ENCODE measurements at places on chromosomes 7 and 10.

DNA sequence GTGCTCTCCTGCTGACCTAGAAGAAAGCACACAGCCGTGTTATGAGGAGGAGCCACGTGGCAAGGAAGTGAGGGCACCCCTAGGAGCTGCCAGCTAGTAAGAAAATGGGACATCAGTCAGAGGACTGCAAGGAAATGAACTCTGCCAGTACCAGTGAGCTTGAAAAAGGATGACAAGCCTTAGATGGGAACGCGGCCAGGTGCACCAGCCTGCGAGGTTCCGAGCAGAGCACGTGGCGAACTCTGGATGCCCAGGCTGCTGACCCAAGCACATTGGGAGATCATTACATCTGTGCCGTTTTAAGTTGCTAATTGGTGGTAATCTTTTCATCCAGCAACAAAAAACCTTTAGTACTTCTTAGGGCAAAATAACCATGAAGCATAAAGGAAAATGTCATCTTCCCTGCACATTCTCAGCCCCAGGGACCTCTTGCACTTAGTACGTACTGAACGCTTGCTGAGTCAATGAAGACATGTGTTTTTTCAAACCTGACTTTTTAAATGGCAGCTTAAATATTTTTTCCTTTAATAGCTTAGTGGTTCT is 69.4 kb downstream of the AMZ1 start:
- DNase-seq, result peak; percentile 17

GRCh38 chr7:119472408-119473038 is 800.5 kb upstream of the KCND2 start:
- no peak for DNase-seq

DNA sequence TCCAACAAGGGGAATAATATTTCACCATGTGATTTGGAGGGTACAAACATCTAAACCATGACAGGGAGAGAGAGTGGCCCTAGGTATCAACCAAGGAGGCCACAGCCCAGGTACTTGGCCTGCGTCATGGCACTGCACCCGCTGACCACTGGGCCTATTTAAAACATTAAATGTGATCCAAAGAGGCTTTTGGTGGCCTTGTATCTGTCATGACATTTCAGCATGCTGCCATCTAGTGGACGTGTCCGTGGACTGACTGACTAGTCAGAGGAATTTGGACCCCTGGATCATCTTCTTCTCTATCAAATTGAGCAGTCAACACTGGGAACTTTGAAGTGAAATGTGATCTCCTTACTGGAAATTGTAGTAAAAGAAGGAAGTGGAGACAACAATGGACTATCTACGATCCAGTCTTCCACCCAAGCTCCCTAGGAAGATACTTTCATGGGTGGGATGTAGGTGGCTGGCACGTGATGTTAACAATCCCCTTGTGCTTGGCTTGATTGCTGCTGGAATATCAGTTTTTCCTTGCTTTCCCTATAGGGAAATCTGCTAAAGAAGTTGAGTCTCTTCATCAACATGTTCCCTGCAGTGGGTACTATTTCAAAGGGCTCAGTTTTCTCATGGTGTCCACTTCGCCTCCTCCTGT is 24.6 kb upstream of the ITGA8 start:
- DNase-seq, result peak; percentile 47

DNA sequence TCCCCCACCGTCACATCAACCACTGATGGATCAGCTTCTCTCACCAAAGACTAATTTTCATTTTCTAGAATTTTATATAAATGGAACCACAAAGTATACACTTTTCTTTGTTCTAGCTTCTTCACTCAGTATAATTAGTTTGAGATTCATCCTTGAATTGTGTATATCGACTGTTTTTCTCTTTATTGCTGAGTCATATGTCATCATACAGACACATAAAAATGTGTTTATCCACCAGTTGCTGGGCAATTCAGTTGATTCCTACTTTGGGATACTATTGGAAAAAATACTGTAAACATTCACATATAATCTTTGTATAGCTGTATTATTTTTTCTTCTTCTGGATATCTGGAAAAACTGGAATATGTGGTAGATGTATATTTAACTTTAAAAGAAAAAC is 26.6 kb downstream of the PDK4 start:
- DNase-seq, result no peak

- no peak for DNase-seq
Measured at GRCh38 chr7:84069033-84069432, 125.6 kb downstream of the SEMA3A start.

DNA sequence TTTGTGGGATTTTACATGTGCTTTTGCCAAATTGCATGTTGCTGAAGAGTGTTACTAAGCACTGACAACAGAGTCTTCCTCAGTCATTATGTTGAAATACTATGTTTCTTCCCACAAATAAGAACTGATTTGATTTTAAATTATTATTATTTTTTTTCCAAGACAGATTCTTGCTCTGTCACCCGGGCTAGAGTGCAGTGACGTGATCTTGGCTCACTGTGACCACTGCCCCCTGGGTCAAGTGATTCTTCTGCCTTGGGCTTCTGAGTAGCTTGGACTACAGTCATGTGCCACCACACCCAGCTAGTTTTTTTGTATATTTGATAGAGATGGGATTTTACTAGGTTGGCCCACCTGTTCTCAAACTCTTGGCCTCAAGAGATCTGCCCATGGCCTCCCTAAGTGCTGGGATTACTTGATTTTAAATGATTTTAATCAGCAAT is 42.3 kb downstream of the MINPP1 start:
- DNase-seq, result no peak

DNA sequence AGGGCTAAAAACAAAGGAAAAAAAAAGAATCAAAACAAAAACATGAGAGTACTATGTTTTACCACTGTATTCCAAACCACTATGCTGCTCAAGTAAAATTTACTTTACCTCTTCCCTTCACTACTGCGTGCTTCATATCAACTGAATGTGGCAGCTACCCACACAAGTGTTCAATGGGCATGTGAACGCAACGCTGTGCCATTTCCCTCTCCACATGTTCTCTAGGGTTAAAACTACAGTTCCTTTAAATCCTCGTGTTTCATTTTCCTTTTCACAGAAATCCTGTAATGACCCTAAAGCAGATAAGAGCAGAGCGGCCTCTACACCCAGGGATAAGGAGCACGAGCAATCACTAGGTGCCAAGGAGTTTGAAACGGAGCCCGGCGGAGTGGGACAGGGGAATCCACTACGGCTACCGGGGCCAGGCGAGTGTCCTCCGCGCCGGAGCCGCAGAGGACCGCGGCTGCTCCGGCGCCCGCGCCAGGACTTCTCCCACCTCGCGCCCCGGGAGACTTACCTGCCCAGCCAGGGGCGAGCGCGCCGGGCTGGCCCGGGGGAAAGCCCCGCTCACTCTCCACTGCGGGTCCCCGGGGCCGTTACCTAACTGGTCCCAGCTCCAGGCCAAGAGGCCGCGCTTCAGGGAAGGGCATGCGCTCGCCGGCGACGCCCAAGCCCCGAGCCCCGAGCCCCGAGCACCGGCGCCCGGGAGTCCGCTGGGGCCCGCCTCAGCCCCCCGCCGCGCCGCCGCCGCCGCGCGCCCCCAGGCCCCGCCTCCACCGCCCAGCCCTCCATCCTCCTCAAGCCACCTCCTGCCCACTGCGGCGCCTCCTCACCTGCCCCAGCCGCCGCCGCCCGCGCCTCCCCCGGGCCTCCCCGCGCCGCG is 711 bp downstream of the NAMPT start:
- peak; percentile 63 for DNase-seq

DNA sequence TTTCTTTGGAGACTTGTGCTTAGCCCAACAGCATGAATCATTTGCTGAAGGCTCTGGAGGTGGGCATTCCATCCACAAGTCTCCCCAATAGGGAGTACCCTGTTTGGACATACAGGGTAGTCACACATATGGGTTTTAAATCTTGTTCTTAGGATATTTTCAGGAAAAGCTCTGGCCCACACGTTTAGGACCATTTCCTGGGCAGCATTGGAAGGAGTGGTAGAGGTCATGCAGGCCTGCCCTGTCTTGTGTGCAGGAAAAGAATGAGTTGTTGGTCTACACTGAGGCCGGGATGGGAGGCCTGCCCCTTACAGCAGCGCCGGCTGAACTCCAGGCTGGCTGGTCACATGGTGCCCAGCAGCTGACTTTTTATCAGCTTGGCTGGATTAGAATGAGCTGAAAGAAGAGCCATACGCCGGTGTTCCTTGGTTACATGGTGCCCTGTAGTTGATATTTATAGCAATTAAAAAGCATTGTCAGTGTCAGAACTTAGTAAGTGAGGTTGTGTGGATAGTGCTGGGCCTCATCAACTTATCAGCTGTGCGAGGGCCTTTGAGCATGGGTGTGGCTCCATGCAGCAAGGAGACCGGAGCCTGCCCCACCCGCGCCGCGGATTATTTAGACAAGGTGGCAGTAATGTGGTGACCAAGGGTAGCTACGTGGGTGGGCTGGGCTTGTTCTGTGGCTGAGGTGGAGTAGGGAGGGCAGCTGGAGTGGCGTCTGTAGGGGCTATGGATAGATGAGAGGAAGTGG is 28.6 kb downstream of the OGDH start:
- no peak for DNase-seq

GRCh38 chr7:75617634-75618234 is 121.0 kb downstream of the HIP1 start:
- DNase-seq, result peak; percentile 38

GRCh38 chr7:30888747-30889146 is 22.9 kb upstream of the AQP1 start:
- DNase-seq, result peak; percentile 17

- no peak for DNase-seq
Measured at GRCh38 chr10:59734014-59734462, 19.2 kb downstream of the MRLN start.

GRCh38 chr7:128154504-128154903 is 86.6 kb upstream of the LEP start:
- no peak for DNase-seq

GRCh38 chr7:117069379-117069778 is 116.1 kb downstream of the ST7 start:
- DNase-seq, result no peak

DNA sequence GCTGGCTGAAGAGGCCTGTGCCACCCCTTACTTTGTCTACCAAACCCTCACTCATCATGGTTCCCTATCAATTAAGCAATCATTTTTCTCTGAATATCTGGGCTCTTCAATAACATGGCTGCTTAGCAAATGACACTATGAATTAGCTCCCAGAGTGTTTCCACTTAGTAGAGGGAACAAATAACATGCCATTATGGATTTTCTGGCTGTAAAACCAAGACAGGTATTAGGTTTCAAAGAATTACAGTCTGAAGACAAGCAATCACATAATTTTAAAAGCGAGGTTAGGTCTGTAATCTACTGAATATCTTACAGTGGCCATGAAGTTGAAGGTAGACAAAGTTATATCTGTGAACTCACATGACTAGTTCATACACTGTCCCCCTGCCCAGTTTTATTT is 220.8 kb upstream of the PHYHIPL start:
- no peak for DNase-seq

GRCh38 chr7:48193421-48193820 is 22.2 kb downstream of the ABCA13 start:
- DNase-seq, result no peak

GRCh38 chr10:30542001-30542894 is 87.3 kb downstream of the LYZL2 start:
- no peak for DNase-seq

DNA sequence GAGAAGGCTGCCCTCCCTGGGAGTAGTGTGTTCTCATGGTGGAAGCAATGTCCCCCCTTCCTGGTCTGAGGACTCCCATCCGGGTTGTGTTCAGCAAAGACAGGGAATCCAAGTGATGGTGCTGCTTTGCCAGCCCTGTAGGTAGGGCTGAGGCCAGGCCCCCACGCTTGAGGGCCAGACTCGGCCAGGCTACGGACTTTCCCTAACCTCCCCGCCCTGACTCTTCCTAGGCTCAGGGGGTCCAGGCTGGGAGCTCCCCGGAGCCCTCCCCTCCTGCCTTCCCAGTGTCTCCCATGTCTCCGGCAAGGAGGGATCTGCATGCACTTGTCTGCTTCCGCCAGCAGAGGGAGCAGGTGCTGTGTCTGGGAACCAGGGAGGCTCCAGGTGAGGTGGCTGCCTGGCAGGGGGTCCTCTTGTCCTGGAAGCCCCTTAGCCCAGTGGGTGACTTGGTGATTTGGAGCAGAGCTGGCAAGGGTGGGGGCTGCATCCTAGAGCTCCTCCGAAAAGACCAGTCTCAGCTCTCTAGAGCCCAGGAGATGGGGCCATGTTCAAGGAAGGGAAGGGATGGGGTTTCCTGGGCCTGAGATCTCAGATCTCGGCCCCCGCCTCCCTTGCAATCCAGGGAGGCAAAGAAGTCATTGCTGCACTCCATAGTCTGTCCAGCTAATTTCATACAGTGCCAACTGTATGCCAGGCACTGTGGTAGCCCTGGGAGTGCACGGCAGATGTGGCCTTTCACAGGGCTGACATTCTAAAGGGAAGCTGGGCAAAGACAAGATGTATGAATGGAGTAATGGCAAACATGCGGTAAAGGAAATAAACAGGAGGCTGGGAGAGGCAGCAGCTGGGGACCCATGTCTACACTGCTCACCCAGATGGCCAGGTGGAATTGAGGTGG is 20.3 kb upstream of the SFRP5 start:
- DNase-seq, result peak; percentile 79

DNA sequence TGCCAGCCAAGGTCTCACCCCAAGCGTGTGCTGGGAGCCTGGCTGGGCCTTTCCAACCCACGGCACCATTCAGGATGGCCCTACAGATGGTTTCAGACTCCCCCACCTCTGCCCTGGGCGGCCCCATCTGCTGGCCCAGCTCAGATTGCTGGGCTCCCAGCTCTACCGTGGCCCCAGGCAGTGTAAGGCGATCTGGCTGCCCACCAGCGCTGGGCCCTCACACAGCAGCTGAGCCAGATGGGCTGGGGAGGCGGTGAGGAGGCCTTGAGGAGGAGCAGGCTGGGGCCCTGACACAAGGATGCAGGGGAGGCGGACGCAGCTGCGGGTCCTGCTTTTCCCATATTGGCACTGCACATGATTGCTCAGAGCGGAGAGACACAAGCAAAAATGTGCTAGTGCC is 162.8 kb downstream of the NRF1 start:
- no peak for DNase-seq

GRCh38 chr10:71302874-71303568 is 16.0 kb upstream of the SLC29A3 start:
- peak; percentile 73 for DNase-seq

DNA sequence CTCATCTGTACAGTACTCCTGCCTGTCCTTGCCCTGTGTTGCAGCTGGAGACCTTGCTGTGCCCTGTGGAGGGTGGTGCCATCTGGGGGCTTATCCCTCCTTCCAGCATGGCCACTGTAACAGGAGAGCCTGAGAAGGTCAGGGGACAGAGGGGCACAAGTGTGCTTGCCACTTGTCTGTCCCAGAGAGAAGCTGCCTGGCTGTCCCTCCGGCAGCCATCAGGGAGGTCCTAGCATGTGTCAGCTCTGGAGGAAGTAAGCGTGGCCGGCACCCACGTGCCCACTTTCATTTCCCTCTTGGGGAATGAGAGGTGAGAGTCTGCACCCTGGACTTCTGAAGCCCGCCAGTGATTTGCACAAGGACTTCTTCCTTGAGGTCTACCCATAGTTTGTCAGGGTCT is 97.0 kb upstream of the PPIF start:
- DNase-seq, result no peak

Measured in A549 (cell line).